ENCODE measurements at places on chromosomes 5 and 9.

DNA sequence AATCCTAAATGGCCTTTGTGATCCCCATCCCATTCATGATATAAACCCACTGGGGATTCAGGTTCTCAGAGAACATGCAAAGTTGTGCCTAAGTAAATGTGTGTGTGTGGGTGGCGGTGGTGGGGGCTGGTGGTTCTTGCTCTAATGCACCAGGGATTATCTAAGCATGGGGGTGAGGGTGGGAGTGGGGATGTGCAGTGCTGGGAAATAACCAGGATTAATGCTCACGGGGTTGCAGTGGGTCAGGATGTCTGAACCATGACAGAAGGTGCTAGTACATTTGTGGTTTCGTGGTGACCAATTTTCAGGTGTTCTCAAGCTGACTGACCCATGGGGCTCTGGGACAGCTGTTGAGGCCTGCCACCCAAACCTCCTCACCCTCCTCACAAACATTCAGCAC is 101.0 kb downstream of the ZNF608 start:
- DNase-seq: no peak

- DNase-seq: no peak
Measured at GRCh38 chr5:167442922-167443321, 848.5 kb upstream of the WWC1 start.

GRCh38 chr9:104766025-104766424 is 2.1 kb downstream of the NIPSNAP3B start:
- no peak for DNase-seq

DNA sequence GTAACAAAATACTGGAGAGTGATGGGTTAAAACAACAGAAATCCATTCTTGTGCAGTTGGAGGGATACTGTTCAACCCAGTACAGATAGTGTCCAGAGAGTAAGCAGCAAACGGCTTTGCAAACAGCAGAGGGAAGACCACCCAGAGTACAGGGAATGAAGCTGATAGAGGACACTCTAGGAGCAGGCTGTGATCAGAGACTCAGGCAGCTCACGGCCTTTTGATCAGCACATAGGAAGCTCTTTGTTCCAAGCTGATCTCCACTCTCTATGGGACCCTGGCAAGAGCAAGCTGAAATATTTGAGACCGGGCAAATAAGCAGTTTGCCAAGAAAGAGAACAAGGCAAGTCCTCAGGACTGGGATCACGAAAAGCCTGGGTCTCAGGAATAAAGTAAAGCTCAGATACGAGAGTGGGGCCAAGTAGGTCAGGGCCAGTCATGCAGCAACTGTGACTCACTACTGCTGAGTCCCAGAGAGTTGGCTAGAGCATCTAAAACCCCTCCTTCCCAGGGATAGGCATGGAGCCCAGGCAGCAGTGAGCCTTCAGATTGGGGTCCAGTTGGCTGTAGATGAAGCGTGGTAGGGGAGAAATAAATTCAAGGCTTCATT is 52.4 kb downstream of the MELK start:
- no peak for DNase-seq

DNA sequence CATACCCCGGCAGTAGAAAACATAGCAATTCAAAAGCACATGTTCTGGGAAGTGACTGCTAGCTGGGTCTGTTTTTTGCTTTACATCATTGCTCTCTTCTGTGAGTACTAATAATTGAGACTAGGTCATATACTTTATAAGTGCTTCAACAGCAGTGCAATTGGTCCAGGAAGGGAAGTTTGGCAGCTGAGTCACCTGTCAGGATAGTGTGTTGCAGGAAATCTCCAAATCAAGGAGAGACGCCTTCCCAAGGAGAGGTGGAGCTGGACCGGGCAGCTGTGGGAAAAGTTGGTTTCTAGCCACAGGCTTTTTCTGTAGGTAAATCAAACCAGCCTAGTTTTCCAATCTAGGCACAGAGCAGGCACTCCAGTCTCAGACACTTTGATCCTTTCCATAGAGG is 330.1 kb downstream of the ENC1 start:
- DNase-seq: no peak

GRCh38 chr9:101465326-101465915 is 29.8 kb upstream of the ALDOB start:
- DNase-seq: no peak

- DNase-seq: no peak
Measured at GRCh38 chr5:34582371-34582770, 73.8 kb upstream of the RAI14 start.

DNA sequence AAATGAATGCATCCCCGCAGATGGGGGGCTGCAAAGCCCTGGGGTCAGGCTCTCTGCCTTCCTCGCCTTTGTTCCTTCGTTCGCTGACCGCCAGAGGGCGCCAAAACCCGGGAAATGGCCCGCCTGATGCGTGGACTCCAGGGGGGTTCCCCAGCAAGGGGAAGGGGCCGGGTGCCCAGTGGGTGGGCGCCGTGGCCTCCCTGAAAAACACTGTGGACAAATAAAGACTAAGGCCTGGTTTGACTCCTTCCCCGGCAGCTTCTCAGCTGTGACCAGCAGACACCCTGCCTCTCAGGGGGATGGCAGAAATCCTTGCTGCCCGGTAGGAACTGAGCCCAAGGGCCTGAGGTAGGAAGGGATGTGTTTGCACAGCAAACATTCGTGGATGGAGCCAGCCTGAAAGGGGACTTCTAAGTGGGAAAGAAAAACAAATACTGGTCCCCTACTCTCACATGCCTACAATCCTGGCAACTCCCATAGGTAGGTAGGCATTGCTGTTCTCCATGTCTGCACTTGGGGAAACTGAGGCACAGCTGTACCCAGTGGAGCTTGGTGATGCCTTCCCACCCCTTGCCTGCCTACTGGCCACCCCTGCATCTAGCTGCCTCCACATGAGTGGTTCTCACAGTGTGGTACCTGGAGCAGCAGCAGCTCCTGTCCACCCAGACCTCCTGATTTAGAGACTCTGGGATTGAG is 57.7 kb downstream of the DUSP1 start:
- DNase-seq: peak; percentile 54

DNA sequence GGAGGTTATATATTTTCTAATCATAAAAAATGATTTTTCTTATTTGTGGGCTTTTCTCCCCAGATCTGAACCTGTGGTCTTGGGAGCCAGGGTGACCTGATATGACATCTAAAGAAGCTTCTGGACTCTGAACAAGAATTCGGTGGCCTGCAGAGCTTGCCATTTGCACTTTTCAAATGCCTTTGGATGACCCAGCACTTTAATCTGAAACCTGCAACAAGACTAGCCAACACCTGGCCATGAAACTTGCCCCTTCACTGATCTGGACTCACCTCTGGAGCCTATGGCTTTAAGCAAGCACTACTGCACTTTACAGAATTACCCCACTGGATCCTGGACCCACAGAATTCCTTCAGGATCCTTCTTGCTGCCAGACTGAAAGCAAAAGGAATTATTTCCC is 59.0 kb upstream of the RIC1 start:
- DNase-seq: no peak

GRCh38 chr9:71885467-71885866 is 25.5 kb downstream of the ABHD17B start:
- DNase-seq: no peak

GRCh38 chr5:62283861-62284260 is 22.1 kb upstream of the KIF2A start:
- no peak for DNase-seq

DNA sequence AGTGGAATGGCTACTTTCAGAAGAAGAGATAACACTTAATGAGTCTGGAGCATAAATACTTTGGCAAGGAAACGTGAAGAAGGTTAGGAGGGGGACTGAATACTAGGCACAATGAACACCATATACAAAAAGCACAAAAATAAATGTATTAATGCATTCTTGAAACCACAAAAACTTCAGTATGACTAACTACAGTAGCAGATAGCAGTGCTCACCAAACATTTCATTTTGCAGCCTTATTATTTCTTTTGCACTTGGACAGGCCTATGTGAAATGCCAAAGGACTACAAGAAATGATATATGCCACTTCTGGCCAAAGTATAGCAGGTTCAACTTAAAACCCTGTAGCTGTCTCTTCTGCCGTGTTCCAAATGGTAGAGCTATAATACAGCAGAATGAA is 26.3 kb downstream of the UBQLN1 start:
- no peak for DNase-seq

DNA sequence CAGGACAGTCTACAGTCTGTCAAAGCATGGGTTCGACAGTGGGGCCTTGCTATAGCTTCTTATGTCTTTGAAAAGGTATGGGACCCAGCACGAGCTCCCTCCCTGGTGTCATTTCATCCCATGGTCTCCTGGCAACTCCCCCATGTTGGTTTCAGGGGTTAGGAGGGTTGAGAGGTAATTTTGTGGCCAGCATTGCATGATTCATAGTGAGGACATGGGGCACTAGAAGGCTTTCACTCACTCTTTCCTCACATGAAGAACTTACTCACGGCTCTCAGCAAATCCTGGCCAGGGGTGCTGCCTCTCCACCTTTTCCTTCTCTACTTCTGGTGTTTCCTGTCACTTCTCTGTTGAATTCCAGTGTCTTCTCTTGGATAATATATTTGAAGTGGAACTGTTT is 134.7 kb upstream of the TNPO1 start:
- no peak for DNase-seq

DNA sequence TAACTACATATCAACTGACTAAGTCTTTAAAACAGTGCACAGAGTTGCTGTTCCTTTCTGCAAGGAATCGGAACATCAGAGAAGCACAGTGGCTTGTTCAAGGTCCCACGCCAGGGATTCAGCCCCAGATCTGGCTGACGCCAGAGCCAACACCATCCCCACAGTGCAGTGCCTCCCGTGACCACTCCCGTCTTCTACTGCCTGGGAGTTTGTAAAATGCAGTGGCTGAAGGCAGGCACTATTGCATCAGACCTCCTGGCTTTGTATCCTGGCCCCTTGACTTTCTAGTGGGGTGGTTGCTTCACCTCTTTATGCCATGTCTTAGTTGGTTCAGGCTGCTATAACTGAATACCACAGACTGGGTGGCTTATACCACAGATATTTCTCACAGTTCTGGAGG is 131.0 kb downstream of the NSG2 start:
- DNase-seq: no peak

DNA sequence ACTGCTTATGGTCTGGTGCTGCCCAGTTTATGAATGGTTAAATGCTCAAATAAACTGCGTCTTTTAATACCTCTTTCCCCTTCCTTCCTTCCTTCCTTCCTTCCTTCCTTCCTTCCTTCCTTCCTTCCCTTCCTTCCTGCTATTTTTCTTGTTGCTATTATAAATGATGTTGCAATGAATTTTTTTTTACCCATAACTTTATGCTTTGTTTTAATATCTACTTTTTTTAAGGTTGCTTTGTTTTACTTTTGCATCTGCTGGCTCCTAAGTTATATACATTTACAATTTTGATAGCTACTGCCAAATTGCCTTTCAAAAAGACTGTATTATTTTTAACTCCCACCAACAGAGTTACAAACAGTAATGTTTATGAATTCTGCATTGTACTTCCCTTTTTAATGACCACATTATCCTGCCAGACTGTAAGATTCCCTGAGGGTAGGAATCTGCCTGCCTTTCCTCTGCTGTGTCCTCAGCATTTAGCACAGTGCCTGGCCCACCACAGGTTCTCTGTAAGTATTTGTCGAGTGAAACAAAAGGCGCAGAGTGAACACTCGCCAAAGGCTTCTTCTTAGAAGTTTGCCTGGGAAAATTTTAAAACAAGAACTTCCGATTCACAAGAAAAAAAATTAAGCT is 36.9 kb downstream of the KIF4B start:
- no peak for DNase-seq

GRCh38 chr5:109345699-109346098 is 64.1 kb downstream of the PJA2 start:
- no peak for DNase-seq

GRCh38 chr5:16572289-16573015 is 44.3 kb downstream of the RETREG1 start:
- DNase-seq: no peak

DNA sequence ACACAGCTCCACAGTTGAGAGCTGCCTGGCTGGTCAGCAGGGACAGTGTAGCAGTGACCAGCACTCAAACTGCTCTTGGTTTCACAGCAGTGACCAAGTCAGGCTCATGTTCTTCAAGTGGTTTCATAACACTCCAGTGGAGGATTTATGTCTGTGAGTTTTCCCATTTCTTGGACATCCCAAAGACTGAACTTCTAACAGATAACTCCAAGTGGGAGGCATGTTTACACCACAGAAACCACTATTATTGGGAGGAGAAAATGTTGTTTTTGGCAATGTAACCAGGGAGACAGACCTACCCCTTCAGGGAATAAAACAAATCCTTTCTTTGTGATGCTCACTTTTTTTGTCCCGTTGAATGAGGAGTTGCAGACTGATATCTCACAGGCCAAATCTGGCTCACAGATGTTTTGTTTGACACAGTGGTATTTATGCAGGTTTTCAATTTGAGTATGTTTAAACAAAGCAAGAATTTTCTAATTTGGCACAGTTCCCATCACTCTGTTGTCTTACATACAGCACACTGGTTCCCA is 141.5 kb downstream of the RMI1 start:
- no peak for DNase-seq

GRCh38 chr5:6361101-6361500 is 17.2 kb downstream of the MED10 start:
- no peak for DNase-seq
